ENCODE measurements at places on chromosomes 2 and 18.

- no peak for DNase-seq
Measured at GRCh38 chr2:101038455-101039255, 36.6 kb downstream of the RPL31 start.

DNA sequence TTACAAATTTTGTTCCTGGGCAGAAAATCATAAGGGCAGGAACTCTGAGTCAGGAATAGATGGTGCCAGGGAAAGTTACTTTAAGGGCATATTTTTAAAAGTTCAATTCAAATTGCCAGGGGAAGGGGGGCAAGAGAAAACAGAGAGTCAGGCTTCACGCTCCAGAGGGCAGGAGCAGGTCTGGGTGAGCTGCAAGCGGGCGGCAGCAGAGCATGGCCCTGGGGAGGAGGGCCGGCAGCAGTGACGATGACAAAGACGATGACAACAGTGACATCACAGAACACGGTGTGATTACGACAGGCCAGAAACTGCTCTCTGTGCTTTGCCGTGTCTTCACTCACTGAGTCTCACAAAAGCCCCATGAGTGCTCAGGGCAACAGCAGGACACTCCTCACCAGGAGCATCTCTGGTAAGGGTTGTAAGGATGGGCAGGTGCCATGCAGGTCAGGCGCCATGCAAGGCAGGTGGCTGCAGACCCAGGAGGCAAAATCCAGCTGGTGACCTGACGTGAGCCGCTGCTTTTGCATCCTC lies 23.3 kb downstream of the CHST10 start:
- DNase-seq: no peak

DNA sequence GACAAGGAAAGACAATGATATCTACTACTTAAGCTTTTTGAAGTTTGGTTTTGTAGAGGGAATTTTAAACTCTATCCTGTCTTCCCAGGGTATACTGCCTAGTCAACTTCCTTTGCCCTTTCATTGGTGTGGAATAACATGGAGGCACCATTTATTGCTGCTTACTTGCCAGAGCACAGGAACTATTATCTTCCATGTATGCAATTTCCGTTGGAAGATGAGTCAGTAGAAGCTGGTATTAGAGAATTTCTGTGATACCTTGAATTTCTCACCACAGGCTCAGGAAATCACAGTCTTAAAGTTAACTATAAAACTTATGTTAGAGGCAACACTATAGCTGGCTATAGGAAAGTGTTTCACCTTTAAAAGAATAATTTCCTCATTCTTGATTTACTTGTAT lies 40.9 kb upstream of the RGPD4 start:
- DNase-seq: no peak

GRCh38 chr2:95159690-95160449 lies at the start of gene ZNF514:
ZNF514 (minus strand) TSS chr2:95159848; CDS start chr2:95153253, 6,595 bp downstream.
- peak; percentile 58 for DNase-seq

DNA sequence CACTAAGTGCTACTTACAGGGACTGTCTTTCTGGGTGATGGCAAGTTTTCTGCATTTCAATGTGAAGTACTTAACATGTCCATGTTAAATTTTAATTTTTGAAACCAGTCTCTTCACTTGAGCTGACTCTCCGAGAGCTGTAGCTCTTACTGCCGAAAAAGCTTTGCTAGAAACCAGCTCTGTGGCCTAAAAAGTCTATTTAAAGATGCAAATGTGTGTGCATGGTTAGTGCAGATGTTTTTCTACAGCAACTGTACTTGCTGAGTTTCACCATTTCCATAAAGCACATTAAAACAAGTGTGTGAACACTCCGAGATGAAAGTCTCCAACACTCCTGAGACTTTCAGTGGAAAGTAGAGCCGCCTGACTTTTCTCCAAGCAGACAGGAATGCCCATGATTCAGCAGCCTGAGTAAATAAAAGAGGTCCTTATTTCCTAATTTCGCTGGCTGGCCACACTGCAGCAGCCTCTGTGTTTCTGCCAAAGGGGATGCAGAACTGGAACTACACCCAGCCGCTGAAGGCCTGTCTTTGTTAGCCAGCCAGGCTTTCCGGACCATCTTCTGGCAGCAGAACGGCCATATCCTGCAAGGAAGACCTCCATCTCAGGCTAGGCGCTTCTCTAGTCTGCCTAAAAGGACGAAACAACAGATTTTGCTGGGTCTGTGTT lies 121.2 kb downstream of the ZNF521 start:
- no peak for DNase-seq

Measured in activated CD4-positive, alpha-beta T cell treated with anti-CD3 and anti-CD28 coated beads for 24 hours (primary cell).